ENCODE measurements at places on chromosomes 11 and 22. TPM values are rescaled to one million over a fixed set of nuclear protein-coding genes. Genes with fewer than 3 reads are reported as not detected.

- no peak for DNase-seq
Observed at GRCh38 chr22:50008151-50009040, 4.2 kb downstream of the IL17REL start.

DNA sequence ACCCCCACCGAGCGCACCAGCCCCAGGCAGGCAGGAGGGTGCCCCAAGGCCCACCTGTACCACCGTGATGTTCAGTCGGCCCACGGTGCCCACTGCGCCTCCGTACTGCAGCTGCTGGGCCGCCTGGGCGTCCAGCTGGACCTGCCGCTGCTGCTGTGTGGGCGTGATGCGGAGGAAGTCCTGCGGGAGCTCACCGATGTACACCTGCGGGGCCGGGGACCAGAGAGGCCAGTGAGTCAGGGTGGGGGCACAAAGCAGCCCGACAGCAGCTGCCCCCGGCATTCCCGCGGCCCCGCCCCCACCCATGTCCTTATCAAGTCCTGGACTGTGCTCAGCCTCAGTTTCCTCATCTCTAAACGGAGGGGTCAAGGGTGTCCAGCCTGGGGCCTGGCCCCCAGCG lies 13.8 kb downstream of the TOLLIP start:
- no peak for DNase-seq

- no peak for DNase-seq
Observed at GRCh38 chr11:64878223-64878493, 263 bp downstream of the EHD1 start.

- DNase-seq: no peak
Observed at GRCh38 chr11:35550374-35551036, 25.1 kb upstream of the PAMR1 start.

TEX12 gene
- 2.9 TPM for total RNA-seq
